ENCODE measurements at places on chromosomes 3 and 15.
A peak's percentile ranks its signal among the peaks of the same experiment; 100 is the strongest.

GRCh38 chr3:149267565-149267964 lies 45.9 kb upstream of the CP start:
- no peak for DNase-seq

DNA sequence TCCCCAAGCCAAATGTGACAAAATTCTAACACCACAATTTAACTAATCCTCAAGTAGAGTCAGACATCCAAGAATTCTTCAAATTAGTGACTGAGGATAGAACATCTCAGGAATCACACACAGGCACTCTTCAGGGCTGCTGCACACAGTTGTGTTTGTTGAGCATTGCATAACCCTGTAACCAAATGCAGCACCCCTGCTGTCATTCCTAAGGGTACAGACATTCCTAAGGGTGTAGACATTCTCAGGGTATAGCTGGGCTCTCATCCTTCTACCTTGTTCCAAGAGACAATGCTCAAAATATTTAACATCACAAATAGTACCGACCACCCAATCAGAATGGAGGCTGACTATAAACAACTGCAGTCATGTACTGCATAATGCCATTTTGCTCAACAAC lies 107.1 kb upstream of the UBE2E2 start:
- DNase-seq: no peak

DNA sequence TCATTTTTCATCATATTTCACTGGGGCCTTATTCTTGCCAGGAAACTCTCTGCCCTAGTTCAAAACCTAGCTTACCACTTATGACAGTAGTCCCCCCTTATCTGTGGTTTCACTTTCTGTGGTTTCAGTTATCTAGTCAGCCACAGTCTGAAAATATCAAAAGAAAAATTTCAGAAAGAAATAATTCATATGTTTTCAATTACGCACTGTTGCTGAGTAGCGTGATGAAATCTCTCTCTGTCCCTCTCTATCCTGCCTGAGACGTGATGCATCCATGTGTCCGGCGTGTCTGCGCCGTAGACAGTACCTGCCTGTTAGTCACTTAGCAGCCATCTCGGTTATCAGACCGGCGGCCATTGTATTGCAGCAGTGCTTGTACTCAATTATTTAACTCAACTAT lies 369.9 kb upstream of the MCTP2 start:
- DNase-seq: no peak

DNA sequence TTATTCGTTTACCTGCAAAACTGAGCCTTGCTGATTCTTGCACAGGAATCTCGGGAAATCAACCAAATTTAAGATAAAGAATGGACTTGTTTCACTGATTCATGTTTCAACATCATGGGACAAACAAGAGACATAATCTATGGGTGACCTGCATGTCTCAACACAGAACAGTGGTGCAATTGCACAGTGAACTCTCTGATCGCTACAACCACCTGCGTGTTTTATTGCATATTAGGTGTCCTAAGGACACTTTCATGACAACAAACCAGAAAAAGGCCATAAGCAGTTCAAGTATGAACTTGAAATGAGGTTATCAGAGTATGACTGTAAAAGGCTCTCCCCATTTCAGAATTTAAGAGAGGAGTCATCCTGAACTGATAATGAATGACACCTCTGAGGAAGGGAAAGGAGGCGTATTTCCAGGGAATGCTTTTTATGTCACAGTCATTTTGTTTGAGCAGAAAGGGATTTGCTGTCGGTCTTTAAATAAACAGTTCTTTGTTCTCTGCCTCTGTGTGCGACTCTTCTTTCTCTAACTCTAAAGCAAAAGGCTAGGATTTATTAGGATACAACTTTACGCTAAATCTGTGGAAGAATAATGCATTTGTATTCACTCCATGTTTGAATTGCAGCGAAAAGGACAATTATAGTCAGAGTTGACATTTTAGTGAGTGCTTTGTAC lies 167.2 kb downstream of the RBMS3 start:
- no peak for DNase-seq

DNA sequence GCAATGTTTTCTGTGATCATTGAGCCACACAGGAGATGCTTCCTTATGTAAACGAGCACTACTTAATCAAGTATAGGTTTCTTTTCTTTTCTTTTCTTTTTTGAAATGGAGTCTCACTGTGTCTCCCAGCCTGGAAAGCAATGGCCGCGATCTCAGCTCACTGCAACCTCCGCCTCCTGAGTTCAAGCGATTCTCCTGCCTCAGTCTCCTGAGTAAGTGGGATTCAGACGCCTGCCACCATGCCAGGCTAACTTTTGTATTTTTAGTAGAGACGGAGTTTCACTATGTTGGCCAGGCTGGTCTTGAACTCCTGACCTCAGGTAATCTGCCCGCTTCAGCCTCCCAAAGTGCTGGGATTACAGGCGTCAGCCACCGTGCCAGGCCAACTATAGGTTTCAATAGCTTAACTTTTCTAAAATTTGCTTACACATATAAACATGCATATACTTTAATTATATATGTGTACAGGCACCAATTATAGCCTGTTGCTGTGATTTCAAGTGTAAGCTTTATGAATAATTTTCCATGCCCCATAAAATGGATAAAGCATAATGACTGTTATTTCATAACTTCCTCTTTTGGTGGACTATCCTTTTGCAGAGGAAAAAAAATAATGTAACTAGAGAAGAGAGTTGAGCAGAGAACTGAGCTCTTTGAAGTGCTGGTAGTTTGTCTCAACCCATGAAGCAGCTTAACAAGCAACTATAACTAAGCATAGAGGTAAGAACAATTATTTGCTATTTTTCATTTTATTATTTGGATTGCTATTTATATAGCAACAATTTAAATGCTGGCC lies 24.8 kb upstream of the MBNL1 start:
- no peak for DNase-seq

DNA sequence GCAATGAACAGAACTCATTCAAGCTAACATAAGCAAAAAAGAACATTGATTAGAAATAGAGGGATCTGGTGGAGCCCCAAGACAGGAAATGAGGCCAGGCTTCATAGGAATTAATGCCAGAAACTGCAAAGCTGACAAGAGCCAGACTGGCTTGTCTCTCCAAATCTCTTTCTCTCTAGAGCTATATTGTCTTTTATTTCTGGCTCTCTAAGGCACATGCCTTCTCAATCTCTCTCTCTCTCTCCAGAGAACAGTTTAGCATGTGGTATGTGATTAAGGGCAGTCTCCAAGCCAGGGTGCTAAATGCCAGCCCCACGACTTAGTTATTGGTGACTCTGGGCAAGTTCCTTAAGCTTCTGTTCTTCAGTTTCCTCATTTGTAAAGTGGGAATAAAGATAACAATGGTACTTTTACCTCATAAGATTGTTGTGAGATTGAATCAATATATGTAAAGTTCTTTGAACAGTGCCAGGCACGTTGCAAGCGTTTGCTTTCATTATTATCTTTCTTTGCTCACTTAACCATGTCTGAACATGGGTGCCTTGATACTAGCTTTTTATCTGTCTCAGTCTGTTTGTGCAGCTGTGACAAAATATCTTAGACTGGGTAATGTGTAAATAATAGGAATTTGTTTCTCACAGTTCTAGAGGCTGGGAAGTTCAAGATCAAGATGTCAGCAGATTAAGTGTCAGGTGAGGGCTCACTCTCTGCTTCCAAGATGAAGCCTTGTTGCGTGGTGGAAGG lies 123.2 kb downstream of the BDH1 start:
- DNase-seq: no peak

- DNase-seq: no peak
Measured at GRCh38 chr15:58551764-58552504, 120.1 kb downstream of the LIPC start.

DNA sequence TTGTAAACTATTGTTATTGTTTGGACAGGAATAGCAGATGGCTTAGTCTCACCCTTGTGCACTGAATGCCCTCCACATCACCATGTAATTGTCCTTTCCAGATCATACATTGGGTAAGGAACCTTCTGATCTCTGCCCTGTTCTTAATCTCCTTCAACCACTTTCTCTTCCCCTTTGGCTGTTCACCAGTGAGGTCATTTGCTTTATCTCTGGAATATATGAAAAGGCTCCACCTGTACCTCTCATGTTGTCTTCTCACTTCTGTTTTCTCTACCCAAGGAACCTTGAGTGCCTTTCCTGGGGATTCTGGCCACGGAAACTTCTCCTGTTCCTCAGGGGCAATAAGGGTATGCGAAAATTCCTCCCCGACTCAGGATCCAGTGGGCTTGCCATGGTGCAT lies 28.5 kb downstream of the MCTP2 start:
- no peak for DNase-seq

DNA sequence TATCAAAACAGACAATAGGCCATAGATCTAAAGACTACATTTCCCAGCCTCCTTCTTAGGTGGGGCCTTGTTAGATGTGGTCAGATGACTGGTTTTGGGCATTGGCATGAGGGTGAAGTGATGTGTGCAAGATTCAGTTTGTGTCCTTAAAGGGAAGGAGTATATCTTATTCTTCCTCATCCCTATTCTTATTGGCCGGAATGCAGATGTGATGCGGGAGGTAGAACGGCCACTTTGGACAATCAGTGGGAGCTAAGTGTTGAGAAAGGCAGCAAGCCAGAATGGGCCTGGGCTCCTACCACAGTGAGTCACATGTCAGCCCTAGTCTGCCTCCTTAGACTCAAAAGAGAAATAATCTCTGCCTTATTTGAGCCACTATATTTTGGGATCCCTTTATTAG lies 89.8 kb upstream of the MEX3B start:
- no peak for DNase-seq

DNA sequence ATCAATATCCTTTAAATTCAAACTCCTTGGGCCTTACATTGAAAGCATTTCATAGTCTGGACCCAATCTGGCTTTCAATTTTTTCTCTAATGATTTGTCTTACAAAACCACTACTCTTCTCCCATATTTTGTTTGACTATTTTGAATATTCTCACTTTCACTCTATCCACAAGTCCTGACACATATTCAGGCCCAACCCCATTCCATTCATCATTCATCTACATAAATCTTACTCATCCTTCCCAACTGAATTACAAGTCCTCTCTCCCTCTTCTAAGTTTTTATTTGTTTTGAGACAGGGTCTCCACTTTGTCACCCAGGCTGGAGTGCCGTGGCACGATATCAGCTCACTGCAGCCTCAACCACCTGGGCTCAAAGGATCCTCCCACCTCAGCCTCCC lies 43.6 kb downstream of the TOP2B start:
- DNase-seq: no peak

- DNase-seq: peak; percentile 24
Measured at GRCh38 chr3:127735767-127736693, 63.3 kb downstream of the ABTB1 start.

DNA sequence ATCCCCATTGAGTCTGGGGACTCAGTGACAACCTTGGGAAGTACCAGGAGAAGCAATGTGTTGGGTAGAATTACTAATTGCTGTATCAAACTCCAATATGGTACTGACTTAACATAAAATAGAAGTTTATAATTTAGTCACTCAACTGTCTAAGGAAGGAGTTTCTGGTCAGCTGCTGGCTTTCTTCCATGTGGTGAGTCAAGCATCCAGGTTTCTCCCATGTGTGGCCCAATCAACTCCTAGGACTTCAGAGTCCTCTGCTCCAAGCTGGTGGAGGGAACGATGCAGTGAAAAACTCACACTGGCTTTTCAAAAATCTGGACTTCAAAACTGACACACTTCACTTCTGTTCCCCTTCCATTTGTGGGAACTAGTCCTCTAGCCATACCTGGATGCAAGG lies 25.2 kb downstream of the WNT5A start:
- no peak for DNase-seq

DNA sequence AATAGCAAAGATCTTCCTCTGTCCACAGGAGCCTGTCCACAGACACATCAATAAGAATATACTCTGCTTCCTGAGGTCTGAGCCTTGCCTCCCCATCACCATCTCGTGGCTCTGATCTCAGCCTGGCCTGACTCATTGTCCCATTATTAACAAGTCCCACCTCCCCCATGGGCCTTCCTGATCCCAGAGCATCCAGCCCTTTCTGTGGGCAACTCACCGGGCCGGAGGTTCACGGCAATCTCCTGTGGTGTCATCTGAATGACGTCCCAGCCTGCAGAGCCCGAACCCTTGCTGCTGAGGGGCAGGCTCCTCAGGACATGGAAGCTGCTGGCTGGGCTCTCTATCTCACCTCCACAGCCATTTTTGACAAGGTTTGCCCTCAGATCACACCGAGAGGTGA lies 28.1 kb downstream of the ITGB5 start:
- DNase-seq: no peak

DNA sequence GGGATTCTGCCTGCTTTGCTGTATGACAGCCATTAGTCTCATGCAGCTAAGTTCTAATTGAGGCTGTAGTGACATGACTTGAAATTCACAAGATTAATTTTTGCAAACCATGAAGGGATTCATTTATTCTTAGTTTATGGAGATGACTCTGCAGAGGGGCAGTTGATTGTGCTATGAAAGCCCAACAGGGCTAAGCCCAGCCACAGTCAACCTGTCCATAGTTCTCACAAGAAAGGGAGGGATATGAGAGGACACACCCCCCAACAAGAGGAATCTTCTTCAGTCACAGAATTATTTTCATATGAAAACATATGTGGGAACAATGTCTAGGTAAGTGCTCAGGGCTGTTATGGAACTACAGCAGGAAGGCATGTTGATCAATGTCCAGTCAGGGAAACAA lies 61.9 kb upstream of the ABHD17C start:
- no peak for DNase-seq

- no peak for DNase-seq
Measured at GRCh38 chr3:7195934-7196333, 335.0 kb downstream of the GRM7 start.

DNA sequence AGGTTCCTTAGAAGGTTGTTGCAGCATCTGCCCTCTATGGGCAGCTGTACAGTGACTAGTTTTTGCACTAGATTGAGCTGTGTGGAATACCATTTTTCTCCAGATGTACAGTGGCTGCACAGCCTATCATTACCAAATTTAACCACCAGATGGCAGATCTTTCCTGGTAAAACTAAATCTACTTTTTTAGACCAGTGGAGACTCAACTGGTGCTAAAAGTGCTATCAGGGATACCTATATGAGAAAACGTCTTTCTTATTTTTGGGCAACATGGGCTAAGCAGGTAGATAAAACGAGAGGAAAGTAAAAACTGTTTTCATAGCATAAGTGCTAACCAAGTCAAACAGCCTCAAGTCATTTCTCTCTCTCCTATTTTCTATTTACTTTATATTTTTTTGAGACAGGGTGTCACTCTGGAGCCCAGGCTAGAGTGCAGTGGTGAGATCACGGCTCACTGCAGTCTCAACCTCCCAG lies 21.2 kb downstream of the IGSF10 start:
- peak; percentile 65 for DNase-seq

DNA sequence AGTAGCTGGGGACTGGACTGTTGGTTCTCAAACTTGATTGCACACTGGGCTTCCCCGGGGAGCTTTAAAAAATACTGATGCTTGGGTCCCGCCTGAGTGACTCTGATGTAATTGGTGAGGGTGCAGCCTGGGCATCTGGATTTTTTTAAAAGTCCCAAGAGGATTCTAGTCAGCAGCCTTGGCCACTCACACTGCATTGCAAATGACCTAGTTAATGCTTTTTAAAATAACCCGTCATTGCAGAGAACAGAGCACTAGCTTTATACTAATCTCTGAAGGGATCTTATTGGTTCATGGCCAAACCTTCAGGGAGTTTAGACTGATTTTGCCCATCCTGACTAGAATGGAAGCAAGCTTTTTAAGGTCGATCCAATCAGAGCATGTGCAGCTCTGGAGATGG lies 310.6 kb upstream of the PROK2 start:
- no peak for DNase-seq

- DNase-seq: no peak
Measured at GRCh38 chr3:46695177-46695961, 1.9 kb upstream of the ALS2CL start.

- no peak for DNase-seq
Measured at GRCh38 chr15:39156166-39156565, 424.7 kb upstream of the THBS1 start.
